ENCODE measurements at places on chromosomes 1 and 21.
A peak's percentile ranks its signal among the peaks of the same experiment; 100 is the strongest.

GRCh38 chr1:59146651-59147358 lies 150.1 kb upstream of the FGGY start:
- DNase-seq, result peak; percentile 63

GRCh38 chr1:235473806-235474205 lies 30.4 kb downstream of the B3GALNT2 start:
- DNase-seq, result no peak

GRCh38 chr1:48581270-48581669 lies 109.3 kb upstream of the SPATA6 start:
- no peak for DNase-seq

- no peak for DNase-seq
Observed at GRCh38 chr21:25983745-25984144, 186.8 kb downstream of the APP start.

DNA sequence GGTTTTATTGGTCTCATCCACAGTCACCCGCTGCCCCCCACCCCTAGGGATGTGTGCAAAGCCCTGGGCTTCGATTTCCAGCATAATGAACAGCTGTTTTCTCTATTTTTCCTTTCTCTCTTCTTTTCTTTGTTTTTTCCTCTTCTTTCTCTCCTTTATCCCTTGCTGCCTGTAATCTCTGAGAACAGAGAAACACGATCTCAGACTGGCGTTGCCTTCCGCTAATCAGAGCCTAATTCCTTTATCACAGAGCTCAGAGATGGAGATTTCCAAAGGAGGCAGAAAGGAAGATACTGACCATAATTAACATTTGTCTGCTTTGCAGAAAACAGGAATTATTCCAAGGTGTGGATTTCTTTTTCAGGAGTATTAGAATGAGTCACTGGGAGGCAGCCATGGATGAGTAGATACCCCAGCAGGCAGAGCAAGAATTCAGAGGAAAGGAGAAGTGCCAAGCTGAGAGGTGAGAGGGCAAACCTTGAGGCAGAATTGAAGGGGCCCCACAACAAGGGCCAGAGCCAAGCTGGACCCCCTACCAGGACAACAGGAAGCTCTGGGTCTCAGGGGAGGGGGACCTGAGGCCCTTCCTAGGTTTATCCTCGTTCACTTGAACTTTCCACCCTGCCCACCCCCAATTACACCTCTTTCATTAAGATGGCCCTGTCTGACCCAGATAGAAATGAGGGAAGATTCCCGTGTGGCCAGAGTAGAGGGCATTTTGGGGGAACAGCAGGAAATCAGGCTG lies 33.3 kb downstream of the MATN1 start:
- DNase-seq, result no peak

DNA sequence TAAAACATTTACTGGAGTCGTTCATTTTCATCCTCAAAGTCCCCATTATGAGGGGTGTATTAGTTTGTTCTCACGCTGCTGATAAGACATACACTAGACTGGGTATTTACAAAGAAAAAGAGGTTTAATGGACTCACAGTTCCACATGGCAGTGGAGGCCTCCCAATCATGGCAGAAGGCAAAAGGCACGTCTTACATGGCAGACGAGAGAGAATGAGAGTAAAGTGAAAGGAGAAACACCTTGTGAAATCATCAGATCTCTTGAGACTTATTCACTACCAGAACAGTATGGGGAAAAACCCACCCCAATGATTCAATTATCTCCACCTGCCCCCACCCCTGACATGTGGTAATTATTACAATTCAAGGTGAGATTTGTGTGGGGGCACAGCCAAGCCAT lies 830.4 kb upstream of the RGS18 start:
- no peak for DNase-seq

GRCh38 chr1:228011721-228012311 lies 5.0 kb downstream of the WNT3A start:
- peak; percentile 9 for DNase-seq

- no peak for DNase-seq
Observed at GRCh38 chr1:28118640-28119307, 30.4 kb upstream of the EYA3 start.

Measured in right hindlimb (tissue), 1 donor.